ENCODE measurements at places on chromosomes 2 and 18.

- peak; percentile 7 for DNase-seq
Observed at GRCh38 chr18:76553715-76554546, 58.9 kb upstream of the ZNF516 start.

DNA sequence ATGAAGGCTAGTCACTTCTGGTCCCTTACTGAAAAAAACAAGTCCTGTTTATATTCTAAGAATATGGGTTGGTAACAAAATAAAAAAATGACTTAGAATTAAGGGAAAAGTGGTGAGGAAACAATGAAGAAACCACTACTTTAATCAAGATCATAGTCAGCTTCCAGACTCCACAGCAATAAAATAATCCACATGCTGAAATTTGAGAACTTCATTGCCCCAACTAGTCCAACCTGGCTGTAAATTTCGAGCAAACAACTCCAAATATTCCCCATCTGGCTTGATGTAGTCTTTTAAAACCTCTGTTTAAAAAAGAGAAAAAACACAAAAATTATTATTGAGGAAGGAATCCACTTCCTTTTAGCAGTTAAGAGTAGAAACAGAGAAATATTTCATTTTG lies 32.5 kb downstream of the METTL4 start:
- DNase-seq: no peak

- no peak for DNase-seq
Observed at GRCh38 chr2:233531955-233532354, 34.6 kb downstream of the USP40 start.

DNA sequence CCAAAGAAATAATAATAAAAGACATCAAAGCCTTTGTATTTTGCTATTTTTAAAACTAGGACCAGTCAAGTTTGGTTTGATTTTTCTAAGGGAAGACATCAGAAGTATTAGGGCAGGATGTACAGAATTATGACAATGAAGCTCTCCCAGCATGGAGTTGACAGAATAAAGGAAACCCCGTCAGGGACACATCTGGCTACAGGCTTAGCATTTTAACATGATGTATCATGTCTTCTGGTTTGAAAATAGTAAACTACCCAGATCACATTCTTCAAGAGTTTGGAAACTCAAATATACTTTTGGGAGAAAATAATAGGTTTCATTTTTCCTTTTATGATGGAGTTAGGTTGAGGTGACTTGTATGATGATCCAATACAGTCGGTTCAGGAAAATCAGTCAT lies 552.0 kb upstream of the CDH2 start:
- DNase-seq: peak; percentile 42

DNA sequence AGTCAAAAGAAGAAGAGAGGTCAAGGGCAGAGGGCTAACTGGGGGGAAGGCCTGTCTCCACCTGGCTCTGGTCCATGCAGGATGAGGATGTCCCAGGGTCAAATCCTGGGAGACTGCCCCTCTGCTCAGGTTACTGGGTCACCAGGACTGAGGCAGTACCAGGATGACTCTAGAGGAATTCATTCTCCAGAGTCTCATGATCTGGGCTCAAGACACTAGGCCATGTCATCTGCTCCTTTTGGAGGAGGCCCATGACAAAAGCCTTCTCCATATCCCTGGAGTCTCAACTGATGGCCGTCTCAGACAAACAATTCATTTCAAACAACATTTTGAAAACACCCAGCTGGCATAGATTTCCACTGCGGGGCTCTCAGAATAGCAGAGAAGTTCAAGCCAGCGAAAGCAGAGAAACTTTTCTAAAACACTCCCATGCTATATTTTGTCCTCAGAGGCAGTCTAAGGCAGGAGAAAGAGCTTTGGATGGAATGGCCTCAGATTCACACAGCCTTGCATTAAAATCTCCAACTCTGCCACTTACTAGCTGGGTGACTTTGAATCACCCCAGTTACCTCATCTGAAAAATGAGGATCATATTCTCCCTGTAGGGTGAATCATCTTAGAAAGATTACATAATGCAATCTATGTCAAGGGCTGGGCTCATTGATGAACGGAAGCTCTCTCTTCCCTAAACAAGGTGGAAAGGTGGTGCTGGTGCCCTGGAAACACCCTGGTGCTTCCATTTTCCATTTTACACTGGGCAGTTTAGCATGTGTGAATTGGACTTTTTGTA lies 48.8 kb upstream of the LCLAT1 start:
- DNase-seq: no peak

- peak; percentile 18 for DNase-seq
Observed at GRCh38 chr18:8416212-8417019, 192.8 kb upstream of the RAB12 start.

DNA sequence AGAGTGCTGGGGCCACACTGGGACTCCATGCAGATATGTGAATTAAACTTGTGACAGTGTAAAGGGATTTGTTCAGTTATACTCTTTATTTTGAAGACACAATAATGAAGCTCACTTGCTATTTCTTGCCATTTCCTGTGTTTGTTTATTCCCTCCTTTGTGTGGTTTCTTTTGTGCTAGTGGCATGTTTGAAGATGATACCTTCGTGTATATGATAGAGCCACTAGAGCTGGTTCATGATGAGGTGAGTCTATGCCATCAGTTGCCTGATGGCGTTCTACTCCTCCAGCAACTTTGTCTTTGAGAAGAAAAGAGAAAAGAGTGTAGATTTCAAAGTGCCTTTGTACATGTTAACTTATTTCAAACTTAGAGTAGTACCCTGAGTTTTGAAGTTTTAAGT lies 99.2 kb upstream of the FAM237A start:
- no peak for DNase-seq

GRCh38 chr18:9285604-9286003 lies 49.0 kb upstream of the TWSG1 start:
- DNase-seq: no peak

All from fibroblast of skin of scalp (primary cell).